ENCODE measurements at places on chromosomes 2 and 18. TPM values are rescaled to one million over a fixed set of nuclear protein-coding genes. Genes with fewer than 3 reads are reported as not detected.

DNA sequence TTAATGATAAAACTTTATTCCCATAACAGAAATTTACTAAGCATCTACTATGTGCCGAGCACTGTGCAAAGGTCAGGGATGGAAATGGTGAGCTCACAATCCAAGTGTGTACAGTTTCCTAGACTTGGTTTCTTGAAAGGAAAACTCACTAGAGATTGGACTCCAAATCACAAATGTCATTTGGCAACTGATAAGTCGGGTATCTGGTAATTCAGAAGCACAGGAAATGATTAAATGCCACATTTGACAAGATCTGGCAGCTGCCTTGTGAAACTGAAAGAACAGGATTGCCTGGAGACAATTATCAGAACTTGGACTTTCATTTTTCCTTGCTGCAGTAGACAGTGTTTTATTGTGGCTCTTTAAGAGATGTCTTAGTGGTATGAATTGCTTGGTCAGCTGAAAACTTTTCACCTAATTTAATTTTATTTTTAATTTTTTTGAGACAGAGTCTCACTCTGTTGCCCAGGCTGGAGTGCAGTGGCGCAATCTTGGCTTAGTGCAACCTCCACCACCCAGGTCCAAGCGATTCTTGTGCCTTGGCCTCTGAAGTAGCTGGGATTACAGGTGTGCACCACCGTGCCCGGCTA, 19.2 kb downstream of the ITGA6 start:
- DNase-seq: peak; percentile 75

DNA sequence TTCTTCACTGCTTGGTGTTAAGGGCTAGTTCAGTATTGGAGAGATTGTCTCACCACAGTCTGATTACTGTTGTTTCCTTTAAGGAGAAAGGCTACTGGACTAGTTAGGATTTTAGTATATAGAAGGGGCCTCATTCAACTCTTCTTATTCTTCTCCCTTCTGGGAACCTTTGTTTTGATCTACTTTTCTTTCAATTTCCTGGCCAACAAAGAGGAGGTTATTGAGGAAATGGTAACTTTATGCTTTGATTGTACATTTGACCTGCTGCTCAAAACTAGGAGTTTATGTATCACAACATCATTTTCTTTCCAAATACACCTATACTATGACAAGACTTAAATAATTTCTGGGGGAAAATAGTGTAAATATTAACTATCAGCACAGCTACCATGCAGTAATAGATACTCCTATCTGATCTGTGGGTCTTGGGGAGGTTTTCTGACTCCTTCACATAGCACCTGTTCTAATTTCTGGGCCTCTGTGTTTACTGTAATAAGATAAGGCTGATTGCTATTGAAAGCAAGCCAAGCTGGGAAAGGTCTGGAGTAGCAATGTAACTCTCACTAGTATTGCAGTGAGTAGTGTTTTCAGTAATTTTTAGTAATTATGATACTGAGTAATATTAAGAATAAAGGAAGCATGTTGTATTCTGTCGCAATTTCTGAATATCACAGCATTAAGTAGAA, 395.3 kb downstream of the NUP35 start:
- no peak for DNase-seq

KIAA2012 gene
- not detected for total RNA-seq

GRCh38 chr2:40150266-40150665, 301.6 kb downstream of the SLC8A1 start:
- no peak for DNase-seq

POMC gene
- not detected for total RNA-seq

IL36RN gene
- total RNA-seq: not detected

DNA sequence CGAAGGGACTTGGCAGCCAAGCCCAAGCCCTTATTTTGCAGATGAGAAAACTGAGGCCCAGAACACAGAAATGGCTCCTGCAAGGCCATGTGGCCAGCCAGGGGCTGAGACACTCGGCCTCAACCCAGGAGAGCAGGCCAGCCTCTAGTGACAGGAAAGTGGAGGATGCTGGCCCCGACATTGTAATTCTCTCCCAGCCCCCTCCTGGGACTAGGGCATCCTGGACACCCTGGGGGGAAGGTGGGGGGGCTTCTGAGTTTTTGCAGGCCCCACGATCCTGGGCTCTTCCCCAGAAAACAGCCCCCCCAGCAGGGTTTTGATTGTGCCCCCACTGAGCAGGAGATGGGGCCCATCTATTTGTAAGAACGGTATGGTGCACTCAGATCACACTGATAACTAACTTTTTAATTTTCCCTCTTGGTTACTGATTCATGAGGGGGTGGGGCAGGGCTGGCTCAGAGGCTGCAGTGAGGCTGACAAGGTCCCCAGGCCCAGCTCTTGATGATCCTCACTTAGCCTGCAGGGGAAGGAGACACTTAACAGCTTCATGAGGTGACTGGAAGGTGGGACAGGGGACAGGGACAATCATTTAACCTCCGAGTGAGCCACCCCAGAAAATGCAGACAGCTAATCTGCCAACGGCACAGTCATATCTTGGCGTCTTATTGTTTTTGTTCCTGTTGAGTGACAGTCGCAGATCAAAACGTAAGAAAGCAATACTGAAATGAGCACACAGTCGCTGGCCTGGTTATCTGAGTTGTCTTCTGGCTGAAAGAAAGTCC, 18.9 kb downstream of the SMAD7 start:
- DNase-seq: no peak

DNA sequence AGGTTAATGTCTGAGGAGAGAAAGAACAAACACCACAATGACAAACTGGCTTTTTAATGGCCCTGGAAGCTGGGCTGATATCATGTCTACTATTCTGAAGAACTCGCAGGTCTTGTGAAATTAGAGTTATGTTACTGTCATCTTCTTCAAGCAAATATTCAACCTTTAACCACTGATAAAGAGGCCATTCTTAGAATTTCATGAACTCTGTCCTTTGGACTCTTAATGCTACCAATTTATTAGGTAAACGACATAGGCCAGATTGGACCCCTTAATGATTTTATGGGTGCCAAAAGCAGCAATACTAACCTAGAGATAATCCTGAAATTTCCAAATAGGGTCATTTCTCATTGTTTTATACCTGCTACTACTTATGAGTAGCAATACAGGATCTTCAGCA, 109.0 kb upstream of the ACVR1C start:
- no peak for DNase-seq

DNA sequence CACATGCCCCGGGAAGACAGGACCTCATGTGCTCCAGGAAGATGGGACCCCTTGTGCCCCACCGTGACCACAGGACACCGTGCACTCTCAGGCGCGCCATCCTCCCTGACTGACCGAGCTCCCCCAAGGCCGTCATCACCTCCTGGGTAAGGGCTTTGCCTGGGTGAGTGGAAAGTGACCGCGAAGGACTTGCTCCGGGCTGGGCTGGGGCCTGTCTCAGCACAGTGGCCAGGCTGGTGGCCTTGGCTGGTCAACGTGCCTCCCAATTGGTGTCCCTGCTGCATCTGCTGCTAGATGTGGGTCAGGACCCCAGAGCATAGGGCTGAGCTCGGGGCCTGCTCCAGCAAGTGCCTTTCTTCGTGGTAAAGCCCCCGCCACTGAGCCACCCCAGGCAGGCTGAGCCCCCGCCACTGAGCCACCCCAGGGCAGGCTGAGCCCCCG, 69.7 kb upstream of the CTDP1 start:
- DNase-seq: no peak

DNA sequence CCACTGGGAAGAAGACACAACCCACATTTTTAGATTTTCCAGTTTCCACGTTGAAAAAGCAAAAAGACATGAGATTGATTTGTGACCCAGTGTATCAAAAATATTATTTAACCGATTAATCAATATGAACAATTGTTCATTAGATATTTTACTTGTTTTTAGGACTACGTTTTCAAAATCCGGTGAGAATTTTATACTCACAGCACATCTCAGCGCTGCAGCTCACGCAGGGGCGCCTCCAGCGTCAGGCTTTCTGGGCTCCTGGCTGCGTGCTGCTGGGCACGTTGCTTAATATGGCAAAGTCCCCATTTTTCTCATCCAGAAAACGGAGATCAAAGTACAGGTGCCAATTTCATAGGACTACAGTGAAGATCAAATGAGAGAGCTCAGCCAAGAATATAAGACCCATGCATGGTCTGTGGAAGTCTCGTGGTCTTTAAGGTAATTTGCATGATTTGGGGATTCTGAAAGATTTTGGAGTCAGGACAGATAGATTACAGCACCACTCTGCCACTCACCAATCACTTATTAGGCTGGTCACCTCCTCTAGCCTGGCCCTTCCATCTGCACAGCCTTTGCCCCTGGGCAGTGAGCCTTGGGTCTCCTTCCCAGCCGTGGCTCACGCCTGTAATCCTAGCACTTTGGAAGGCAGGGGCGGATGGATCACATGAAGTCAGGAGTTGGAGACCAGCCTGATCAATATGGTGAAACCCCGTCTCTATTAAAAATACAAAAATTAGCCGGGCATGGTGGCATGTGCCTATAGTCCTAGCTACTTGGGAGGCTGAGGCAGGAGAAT, 36.2 kb downstream of the PTPN18 start:
- DNase-seq: peak; percentile 34

DNA sequence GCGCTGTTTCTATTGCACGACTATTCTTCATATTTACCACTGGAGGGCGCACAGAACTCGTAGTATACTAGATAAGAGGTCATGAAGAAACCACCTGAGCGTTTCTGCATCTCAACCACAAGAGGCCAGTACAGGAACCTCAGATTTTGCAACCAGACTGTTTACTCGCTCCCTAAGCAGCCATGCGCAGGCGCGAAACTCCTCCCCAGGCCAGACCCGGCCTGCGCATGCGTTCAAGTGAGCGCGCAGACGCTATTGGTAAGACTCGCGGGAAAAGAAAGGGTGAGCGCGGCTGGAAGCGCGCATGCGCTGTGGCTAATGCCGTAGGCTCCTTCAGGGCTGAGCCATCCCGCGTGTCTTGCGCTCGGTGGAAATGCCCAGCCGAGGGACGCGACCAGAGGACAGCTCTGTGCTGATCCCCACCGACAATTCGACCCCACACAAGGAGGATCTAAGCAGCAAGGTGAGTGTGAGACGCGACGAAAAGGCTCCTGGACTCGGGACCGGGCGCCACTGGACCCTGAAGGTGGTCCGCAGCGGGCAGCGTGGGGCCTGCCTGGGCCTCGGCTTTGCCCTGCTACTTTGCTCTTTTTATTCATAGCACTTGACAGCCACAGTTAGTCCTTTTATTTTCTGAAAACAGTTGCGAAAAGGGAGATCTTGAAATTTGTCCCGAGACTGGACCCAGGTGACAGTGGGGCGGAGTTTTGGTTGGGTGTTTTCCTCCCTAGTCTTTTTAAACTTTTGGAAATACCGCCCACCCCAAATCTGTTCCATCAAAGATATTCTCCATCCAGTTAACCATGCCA, at the start of gene ASNSD1:
TSS of gene ASNSD1 (plus strand) at position 312 of the 809 bp plus-strand sequence. CDS start 4,674 bp downstream, outside the sequence.
- DNase-seq: peak; percentile 98

GRCh38 chr2:144683966-144684365, 164.0 kb upstream of the ZEB2 start:
- DNase-seq: no peak

DNA sequence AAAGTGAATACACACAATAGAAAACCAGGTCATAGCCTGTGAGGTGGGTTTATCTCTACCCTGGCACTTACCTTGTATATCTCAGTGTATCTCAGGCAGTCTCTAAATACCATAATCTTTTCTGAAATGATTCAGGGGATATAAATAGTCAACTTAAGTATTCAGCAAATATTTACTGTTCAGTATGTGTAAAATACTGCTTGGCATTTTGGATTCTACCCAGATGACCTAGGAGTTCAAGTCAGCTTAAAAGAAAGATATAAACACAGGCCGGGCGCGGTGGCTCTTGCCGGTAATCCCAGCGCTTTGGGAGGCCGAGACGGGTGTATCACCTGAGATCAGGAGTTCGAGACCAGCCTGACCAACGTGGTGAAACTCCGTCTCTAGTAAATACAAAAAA, 23.8 kb downstream of the GRHL1 start:
- peak; percentile 73 for DNase-seq

TRIM43B gene
- not detected for total RNA-seq

DNA sequence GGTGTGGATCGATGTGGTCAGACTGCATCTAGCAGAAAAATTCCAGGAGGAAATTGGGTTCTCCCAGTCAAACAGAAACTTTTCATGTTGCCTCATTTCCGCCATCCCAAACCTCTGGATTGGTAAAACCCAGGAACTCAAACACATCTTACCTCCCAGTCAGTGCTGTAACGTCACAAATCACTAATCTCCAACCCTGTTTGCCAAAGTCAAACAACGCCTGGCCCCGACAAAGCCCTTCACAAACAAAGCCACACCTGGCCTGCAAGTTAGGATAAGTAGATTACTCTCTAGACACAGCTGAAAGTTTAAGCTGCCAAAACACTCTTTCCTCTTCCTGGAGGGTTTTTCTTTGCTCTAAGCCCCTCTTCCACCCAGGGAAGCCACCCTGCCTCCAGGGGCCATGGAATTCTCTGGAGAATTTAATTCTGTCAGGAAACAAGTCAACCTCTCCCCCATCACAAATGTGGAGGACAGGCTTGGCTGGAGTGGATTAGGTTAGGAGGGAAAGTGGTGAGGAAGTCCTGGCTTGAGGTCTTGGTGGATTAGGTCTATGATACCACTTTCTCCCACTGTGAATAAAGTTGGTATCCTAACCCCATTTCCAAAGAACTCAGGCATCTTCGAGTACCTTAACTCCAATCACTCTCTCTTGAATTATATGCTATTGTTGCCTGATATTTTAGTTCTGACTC, 86.7 kb downstream of the LYPD6B start:
- DNase-seq: no peak

- no peak for DNase-seq
Measured at GRCh38 chr2:156325688-156326525, 6.6 kb downstream of the NR4A2 start.

DNA sequence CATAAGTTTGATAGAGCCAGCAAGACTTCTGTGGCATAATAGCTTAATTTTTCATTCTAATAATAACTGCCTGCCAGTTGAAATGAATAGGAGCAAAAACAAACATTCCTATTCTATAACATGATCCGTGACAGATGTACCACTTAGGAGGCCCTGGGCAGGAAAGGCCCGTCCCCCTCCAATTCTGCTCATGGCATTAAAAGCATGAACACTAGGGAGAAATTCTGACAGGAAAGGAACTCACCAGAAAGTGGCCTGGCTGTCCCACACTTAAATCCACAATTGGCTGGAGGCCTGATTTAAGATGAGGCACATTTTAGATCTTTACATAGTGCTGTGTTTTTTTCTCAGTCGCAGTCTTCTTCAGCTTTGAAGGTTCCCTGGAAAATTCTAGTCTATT, 261.9 kb upstream of the ETAA1 start:
- no peak for DNase-seq

DNA sequence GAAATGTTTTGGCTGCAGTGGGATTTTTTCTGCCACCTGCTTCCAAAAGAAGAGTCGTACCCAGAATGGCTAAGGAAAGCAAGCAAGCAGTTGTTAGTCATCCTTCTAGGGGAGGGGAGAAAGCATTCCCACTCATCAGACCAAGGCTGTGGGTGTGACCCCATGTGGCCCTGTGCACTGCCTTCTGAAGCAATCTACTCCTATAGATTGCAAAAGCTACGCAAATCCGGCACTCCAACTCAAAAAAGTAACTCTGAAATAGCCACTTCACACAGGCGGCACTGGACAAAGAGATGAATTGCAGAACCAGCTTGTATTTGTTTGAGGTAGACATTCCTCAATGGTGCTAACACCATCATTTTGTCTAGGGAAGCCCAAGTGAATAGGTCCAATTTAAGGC, 44.3 kb downstream of the ST3GAL5 start:
- DNase-seq: no peak
